SK-N-MC (cell line): ENCODE measurements at places on chromosomes 4 and X.

DNA sequence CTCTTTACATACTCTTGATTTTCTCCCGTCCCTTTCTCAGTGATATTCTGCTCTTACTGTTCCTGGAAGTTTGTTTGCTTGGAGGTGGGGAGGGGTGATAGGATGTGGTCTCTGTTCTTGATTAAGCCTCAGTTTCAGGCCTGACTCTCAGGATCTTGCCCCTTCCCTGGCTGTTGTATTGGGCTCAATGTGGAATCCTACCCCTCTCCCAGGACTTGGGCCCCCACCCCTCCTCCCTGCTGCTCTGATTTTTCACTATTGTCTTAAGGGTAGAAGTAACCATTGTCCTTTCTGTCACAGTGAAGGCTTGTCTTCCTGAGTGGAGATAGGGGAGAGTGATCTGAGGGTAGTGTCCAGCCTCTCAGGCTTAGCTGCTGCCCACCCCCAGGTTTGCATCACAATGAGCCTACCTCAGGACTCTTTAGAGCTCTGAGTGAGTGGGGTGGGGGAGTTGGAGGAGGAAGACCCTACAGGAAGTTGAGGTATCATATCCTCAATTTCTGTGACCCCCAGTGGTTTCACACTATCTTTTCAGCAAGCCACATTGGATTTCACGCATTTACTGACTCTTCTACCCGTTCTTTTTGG, 16.5 kb downstream of the CDKL5 start:
- DNase-seq = no peak

DNA sequence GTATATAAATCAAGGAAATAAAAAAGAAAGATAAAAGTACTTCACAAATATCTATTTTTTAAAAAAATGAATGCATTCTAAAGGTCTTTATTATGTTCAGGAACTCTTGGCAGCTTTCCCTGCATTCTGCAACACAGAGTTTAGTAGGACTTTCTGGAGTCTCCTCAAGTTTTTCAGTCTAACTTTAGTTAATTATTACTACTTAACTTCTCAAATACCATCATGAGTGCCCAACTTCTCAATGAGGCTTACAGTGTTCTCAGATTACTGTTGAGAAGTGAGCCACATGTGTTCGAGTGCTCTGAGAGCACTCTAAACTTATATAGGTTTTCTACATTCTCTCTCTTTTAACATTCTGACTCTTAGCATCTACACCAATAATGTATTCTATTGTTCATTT, 1852.9 kb upstream of the PCDH10 start:
- no peak for DNase-seq

- no peak for DNase-seq
Observed at GRCh38 chrX:119734897-119735339, 23.5 kb upstream of the SOWAHD start.

- no peak for DNase-seq
Observed at GRCh38 chr4:2832981-2833670, 10.5 kb upstream of the ADD1 start.

- DNase-seq = no peak
Observed at GRCh38 chr4:132865922-132866321, 283.2 kb upstream of the PCDH10 start.

GRCh38 chrX:123983240-123983639, 21.7 kb downstream of the STAG2 start:
- DNase-seq = no peak

DNA sequence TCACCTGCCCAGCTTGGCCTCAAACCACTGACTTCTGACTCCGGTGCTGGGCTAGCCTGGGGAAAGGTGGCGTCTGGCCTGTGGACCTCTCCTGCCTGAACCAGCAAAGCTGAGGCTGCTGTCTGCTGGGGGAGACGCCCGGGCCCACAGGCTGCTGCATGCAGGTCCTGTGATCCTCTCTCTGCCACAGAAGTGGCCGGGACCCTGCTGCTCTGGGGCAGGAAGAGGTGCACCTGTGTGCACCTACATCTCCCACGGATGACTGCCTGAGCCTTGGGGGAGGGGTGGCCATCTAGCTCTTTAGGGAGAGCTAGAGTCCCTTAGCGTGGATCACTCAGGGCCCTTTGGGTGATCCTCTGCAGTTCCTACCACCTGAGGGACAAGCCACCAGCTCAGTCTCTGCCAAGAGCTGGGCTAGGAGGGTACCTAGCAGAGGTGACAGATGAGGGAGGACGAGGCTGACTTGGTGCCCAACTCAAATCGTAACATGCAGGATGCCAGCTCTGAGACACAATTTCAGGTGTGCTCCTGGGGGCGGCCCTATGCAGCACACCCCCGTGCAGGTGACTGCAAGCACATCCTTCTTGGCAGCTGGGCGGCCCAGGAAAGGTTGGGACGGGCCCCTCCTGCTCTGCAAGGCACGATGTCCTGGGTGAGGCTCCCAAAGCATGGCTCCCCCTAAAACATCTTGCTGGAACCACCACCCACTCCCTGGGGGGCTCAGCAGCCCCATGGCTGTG, 22.5 kb downstream of the LETM1 start:
- DNase-seq = no peak

GRCh38 chrX:82742351-82742750, 765.7 kb upstream of the POU3F4 start:
- no peak for DNase-seq

DNA sequence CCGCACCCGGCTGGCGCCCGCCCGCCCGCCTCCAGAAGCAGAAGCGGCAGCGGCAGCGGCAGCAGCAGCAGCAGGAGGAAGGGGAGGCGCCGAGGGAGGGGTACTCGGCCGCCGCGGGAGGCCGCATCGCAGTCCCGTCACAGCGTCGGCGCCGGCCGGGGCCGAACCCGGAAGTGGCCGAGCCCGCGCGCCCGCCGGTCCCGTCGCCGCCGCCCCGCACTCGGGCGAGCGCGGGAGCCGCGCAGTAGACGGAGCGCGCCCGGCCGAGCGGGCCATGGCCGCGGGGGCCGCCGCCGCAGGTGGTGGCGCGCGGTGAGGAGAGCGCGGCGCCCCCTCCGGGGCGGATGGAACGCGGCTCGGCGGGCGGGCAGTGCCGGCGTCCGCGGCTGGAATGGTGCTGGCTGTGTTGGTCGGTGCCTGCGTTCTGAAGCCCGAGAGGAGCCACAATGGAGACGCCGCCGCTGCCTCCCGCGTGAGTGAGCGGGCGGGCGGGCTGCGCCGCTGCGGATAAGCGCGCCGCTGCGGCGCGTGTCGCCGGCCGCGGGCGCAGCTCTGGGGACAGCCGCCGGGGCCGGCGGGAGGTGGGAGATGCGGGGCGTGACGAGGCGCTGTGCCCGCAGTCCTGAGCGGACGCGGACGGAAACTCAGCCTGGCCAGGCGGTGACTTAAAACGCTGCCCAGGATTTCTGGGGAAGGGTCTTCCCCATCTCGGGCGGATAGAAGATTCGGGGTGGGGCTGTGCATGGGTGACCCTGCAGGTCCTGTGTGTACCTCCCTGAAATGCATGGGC, at the start of gene KLHL2:
TSS of gene KLHL2 (plus strand) at position 131 of the 790 bp plus-strand sequence. CDS start at position 447, 316 bp downstream.
- DNase-seq = no peak
